OCI-LY7 (cell line): ENCODE measurements at places on chromosomes 3 and 15.

DNA sequence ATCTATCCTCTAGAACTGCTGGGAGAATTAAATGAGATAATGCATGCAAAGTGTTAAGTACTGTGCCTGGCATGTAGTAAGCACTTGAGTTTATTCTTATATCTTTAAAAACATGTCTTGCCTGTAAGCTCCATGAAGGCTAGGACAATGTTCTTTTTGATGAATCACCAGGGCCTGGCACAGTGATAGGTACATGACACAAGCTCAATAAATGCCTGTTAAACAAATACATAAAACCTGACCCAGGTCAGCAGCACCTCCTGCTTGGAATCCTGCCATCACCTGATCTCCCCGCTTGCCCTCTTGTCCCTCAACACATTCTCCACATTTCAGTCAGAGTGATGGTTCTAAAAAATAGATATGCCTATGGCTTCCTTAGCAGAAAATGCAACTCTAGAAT lies 186.8 kb downstream of the CHST2 start:
- no peak for DNase-seq

- DNase-seq = no peak
Measured at GRCh38 chr3:102478160-102478559, 43.3 kb downstream of the ZPLD1 start.

DNA sequence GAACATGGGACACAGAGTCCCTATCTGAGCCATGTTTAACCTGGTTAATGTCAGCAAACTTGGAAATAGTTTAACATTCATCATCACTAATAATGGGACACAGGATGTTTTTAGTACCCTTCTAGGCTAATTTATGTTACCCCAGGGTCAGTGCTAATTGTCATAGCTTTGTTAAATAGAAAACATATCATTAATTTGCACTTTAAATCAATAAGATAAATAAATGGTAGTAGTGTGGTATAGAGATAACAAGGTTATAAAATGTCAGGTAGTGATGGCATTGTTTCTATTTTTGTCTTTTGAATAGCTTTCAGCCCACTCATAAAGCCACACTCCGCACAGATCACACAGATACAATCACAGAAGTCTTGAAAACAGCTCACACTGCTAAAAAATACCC lies 534.9 kb downstream of the MECOM start:
- no peak for DNase-seq

GRCh38 chr15:41891226-41891625 lies 2.6 kb downstream of the SPTBN5 start:
- no peak for DNase-seq

- no peak for DNase-seq
Measured at GRCh38 chr3:23650371-23651140, 155.2 kb upstream of the UBE2E1 start.

DNA sequence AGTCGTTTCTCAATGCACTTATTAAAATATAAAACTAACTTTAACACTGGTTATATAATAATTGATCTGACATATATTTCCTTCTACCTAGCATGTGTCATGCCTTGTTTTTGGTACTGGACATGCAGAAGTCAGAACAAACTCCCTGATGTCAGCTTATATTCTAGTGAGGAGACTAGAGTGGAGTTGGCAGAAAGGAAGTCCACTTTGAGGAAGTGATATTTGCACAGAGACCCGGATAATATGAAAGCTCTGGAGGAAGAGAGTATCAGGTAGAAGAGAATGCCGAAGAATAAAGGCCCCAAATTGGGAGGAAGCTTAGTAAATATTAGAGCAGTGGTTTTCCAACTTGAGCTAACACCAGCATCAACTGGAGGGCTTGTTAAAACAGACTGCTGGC lies 24.6 kb upstream of the ZNF280D start:
- peak; percentile 51 for DNase-seq

DNA sequence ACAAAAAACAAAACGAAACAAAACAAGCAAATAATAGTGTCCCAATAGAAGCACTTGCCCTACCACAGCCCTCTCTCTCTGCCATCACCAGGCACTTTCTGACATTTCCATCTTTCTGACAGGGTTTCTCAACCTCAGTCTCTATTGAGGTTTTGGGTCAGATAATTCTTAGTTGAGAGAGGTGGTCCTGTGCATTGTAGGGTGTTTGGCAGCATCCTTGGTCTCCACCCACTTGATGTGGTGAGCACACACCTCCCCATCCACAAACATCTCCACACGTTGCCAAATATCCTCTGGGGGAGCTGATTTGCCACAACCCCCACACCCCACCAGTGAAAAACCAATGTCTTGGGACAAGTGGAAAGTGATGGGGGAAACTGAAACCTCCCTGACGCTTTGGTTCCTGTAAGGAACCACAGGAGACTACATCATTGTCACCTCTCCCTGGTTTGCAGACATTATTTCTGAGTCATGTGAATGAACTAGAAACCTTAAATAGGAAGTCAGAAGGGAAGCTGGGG lies 733.7 kb upstream of the CFAP20DC start:
- no peak for DNase-seq

GRCh38 chr15:76470691-76471090 lies 134.1 kb downstream of the ISL2 start:
- DNase-seq = no peak

GRCh38 chr3:183375787-183376186 lies 52.6 kb downstream of the MCF2L2 start:
- DNase-seq = no peak

GRCh38 chr3:178126686-178127085 lies 409.6 kb upstream of the KCNMB2 start:
- DNase-seq = no peak

DNA sequence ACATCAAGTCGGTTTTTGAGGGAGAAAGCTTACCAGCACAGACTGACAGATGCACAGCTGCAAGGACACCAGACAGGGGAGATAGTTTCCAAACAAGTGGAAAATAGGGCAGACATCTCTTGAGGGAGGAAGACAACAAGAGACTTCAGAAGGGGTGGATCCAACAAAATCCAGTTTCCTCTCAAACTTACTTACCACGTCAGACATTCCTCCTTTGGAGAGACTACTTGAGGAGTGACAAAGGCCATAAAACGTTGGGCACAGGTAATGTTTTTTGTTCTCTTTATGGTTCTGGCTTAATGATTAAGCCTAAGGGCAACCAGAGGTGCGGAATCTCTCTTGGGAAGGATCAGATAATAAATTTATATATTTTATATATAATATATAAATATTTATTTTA lies 76.1 kb downstream of the CD200 start:
- no peak for DNase-seq

- no peak for DNase-seq
Measured at GRCh38 chr15:93066224-93066681, 22.8 kb downstream of the RGMA start.

GRCh38 chr3:347581-347980 lies 151.0 kb downstream of the CHL1 start:
- no peak for DNase-seq

GRCh38 chr15:98763179-98763578 lies 114.8 kb downstream of the IGF1R start:
- no peak for DNase-seq

- DNase-seq = no peak
Measured at GRCh38 chr15:58590926-58591325, 158.6 kb downstream of the ADAM10 start.
